ENCODE measurements at places on chromosomes 11 and 22.
A peak's percentile ranks its signal among the peaks of the same experiment; 100 is the strongest.

- no peak for DNase-seq
Observed at GRCh38 chr11:33536178-33536577, 164.4 kb downstream of the C11orf91 start.

GRCh38 chr22:23178512-23179254, 1.6 kb upstream of the BCR start:
- peak; percentile 73 for DNase-seq

GRCh38 chr11:72189455-72190250, 2.3 kb upstream of the FOLR1 start:
- no peak for DNase-seq

GRCh38 chr11:132228746-132229325, 858.4 kb downstream of the NTM start:
- no peak for DNase-seq

DNA sequence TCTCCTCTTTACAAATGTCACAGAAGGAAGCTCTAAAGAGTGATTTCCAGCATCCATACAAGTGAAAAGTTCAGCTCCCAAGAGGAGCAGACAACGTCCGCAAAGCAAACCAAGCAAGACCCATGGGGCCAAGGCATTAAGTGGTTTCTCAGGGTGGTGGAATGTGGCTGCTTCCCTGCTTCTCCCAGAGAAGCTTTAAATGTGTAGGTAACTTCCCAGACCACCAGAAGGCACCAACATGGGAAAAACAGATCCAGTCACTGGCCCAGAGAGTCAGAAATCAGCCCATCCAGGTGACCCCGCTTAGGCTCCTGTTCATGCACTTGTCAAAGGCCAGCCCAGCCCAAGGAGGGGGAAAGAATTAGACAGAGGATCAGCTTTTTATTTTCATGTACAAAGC, 13.3 kb upstream of the PHF21A start:
- DNase-seq, result no peak

- DNase-seq, result no peak
Observed at GRCh38 chr11:125299061-125299615, 134.6 kb downstream of the PKNOX2 start.

GRCh38 chr11:70080763-70081162, 2.6 kb downstream of the ANO1 start:
- DNase-seq, result no peak

DNA sequence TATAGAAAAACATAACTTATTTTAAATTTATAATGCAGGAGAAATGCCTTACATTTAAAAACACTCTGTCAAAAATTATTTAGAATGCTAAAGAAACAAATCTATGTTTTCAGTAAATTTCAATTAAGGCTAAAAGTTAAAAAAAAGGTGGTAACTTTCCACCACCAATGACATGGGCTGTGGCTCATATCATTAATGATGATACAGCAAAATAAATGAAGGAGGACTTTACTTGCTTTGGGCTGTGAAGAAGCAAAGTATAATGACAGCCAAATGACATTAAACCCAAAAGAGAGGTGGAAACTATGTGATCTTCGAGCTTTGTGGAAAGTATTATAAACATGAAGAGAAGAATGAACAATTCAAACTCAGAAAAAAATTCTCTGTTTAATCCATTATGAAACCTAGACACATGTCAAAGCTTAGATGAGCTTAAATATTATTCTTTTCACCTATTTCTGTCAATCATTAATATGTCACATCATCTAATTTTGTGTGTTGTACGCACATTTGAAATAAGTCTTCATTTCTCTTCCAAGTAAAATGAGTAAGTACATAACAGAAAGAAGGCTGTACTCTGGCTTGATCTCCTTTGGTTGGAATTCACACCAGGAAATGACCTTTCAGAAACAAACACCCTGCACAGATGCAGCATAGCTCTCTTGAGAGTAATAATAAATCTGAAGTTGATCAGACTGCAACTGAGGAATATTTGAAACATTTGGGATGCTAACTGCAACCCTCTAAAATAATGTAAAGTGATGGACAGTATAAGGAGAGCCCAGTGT, 265.8 kb downstream of the TTC28 start:
- DNase-seq, result no peak

GRCh38 chr22:17808693-17809403, 34.6 kb upstream of the BID start:
- no peak for DNase-seq

- no peak for DNase-seq
Observed at GRCh38 chr22:39215426-39216142, 29.2 kb downstream of the PDGFB start.

- DNase-seq, result no peak
Observed at GRCh38 chr11:92766698-92767097, 202.8 kb upstream of the MTNR1B start.

DNA sequence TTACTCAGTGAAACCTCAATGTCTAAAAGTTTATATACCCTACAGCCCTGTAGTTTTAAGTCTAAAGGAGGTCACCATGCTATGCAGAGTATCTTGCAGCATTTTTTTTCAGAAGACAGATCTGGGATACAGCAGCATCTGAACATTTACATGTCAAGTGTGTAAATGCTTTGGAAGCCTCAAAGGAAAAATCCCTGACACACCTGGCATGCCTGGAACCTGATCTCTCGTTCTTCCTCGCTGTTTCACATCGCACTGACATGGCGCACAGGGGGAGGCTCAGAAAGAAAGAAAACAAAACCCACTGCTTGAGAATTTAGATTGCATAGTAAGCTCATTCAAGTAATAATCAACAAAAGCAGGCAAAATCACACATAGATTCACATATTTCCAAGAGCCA, 31.0 kb downstream of the PAX6 start:
- DNase-seq, result no peak

DNA sequence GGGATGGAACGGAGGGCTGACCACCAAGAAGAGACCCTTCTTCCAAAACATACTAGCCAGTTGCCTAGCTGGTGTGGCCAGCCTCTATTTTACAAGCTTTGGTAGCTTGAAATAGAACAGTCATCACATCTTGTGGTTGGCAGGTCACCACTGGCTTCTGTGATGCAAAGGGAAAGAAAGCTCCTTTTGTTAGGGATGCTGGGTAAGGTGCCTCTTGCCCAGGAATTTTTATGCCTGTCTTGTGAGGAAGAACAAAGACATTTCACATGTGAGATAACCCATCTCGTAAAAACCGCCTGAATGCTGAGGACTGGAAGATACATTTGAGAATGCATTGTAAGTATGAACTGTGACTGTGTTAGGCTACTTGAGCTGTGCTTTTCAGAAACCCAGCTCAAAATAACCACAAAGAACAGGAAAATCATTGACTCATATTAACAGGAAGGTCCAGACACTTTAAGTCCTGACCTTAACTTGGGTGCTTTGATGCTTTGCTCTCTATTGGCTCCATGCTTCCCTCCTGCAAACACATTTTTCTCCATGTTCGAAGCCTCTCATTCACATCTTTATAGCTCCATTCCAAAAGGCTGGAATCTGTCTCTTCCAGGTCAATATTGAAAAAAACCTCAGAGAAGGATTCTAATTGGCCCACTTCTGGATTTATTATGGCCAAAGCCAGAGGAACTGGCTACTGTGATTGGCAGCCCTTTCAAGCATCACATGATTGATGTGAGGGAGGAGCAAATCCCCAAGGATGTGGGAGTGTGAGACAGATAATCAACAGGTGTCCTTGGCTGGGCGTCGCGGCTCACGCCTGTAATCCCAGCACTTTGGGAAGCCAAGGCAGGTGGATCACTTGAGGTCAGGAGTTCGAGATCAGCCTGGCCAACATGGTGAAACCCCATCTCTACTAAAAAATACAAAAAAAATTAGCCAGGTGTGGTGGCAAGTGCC, 53.9 kb downstream of the MICAL2 start:
- no peak for DNase-seq

DNA sequence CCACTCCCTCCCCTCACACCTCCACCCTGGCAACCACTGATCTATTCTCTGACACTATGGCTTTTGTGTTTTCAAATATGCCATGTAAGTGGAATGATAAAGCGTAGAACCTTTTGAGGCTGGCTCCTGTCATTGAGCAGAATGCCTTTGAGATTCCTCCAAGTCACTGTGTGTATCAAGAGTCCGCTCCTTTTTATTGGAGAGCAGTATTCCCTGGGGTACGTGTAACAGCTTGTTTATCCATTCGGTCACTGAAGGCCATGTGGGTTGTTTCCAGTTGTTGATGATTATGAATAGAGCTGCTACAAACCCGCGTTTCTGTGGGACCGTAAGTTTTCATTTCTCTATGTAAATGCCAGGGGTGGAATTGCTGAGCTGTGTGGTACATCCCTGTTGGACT, 10.3 kb downstream of the TP53I11 start:
- DNase-seq, result no peak

DNA sequence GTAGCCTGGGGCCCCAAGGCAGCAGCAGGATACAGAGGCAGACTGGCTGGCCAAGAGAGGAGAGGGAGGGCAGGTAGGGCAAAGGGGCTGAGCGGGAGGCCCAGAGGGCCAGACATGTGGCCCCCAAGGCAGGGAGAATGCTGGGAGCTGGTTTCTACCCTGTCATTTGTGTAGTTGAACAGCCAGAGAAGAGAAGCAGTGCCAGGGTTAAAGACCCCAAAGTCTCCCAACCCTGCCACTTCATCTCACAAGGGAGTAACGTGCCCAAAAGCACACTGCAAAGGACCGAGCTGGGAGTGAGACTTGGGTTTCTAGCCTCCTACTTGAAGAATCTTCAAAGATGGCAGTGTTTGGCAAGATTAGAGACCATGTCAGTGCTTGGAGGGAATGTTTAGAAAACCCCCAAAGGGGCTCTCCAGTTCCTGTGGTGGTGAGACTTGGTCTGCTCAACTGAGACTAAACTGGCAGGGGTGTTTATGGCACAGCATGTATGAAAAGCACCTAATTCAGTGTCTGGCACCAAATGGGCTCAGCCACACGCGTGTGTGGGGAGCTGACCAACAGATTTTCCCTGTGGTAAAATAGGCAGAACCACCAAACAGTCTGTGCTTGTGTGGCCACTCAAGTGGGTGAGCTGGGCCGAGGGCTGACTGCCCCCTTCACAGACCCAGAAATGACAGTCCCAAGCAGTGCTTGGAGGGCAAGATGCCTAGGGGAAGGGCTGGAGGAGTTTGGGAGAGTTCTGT, 68.2 kb upstream of the CLTCL1 start:
- DNase-seq, result no peak

- no peak for DNase-seq
Observed at GRCh38 chr11:89442801-89443200, 48.4 kb downstream of the NOX4 start.

DNA sequence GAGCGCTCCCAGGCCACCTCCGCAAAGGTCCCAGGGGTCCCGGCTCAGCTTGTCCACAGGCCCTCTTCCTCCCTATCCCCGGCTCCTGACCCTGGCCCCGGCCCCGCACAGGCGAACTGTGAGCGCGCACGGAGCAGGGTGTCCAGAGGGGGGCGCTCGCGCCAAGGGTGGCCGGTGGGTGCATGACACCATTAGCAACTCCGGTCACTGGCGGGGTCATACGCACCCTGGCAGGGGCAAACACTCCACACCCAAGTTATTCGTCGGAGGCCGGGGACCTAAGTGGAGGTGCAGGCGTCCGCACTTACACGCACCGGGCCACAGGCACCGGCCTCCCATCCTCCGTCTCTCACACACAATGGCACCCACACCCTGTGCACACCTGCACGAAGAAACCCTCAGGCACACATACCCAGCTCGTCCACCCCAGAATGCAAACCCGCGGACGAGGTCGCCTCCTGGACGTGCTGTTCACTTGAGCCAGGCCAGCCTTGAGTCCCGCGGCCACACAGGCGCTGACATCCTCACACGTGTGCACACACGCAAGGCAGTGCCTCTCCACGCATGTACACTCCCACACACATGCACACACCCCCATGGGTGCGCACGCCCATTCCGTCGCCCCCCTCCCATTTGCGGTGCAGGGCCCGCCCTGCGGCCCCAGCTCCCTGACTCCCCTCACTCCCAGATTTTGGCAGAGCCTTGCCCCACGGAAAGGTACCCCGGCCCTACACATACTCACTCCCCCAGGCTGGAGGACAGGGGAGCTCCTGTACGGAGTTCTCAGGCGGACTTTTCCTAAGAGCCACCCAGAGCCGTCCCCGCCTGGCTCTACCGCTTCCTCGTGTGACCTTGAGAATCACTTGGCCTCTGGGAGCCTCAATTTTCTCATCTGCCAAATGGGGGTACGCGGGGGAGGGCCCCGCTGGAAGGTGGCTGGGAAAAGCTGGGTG, at the start of gene RASGRP2:
RASGRP2 (minus strand) TSS at position 552 of the 953 bp plus-strand sequence. CDS start 1,276 bp downstream, outside the sequence.
- peak; percentile 76 for DNase-seq

DNA sequence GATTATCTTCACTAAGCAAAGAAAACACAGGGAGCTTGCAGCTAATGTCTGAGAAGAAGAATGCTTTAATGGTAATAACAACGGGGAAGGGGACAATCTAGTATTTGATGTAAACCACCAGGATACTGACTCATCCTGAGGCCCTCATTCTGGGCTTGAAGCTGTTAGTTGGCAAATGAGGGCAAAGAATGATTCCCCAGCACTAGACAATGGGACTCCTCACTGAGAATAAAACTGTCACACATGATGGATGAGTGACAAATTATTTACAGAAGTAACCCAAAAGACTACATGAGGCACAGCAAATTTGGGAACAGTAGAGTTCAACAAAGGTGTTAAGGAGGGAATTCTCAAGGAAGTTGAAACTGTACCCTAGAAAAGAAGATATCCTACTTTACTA, 76.3 kb downstream of the FAM168A start:
- no peak for DNase-seq

DNA sequence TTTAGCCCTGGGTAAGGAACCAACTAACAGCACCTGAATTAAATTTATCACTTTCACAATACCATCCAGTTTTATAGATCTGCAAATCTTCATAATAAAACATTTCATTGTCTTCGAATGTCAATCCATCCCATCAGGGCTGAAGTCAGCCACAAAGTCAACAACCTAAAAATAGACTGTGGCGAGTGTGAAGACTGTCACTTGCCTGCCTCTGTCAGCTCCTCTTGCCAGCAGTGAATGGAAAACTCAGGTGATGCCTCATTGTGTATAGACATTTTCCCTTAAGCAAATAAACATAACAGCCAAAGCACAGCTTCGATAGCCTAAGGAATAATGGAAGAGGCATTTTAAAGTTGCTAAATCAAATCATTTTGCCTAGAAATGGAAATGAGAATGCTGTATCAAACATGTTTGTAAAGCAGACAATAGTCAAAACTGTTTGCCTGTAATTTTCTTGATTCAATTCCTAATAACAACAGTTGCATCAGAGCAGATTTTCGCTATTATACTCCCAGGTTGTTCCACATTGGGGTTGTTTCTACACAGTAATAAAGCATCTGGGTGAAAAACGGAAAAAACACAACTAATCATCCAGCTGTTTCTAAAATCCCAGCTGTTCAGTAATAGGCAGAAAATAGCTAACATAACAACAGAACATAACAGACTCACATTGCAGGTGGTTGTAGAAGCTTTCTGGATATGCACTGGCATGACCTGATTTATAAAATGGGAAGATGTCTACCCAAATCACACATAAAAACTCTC, 15.7 kb downstream of the KCNA4 start:
- DNase-seq, result no peak

- no peak for DNase-seq
Observed at GRCh38 chr11:19827399-19828135, 114.9 kb downstream of the NAV2 start.

DNA sequence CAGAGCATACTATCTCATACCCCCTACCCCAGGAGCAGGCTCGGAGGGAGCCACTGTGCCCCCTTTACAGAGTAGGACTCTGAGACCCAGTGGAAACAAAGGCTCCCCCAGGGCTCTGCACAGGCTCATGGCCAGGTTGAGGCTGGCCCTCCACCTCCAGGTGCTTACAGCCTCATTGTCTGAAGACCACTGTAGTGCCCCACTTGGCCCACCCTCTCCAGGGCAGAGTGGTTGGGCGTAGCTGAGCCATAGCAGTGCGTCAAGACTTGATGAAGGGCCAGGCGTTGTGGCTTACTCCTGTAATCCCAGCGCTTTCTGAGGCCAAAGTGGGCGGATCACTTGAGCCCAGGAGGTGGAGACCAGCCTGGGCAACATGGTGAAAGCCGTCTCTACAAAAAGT, 1.7 kb downstream of the ANKRD13D start:
- no peak for DNase-seq
